ENCODE measurements at places on chromosomes 5 and 9. TPM values are rescaled to one million over a fixed set of nuclear protein-coding genes. Genes with fewer than 3 reads are reported as not detected.

GPR21 gene
- not detected for polyA plus RNA-seq

GRCh38 chr5:176735383-176736265 lies 74.7 kb upstream of the UNC5A start:
- H3K36me3 ChIP-seq: no peaks in the 10 kb centered on the region
- H3K27ac ChIP-seq: no peak overlapping the region
- no peaks in the 10 kb centered on the region for H3K4me1 ChIP-seq
- H3K4me3 ChIP-seq: no peak overlapping the region
- no peaks in the 10 kb centered on the region for H3K27me3 ChIP-seq
- DNase-seq: no peak

DNA sequence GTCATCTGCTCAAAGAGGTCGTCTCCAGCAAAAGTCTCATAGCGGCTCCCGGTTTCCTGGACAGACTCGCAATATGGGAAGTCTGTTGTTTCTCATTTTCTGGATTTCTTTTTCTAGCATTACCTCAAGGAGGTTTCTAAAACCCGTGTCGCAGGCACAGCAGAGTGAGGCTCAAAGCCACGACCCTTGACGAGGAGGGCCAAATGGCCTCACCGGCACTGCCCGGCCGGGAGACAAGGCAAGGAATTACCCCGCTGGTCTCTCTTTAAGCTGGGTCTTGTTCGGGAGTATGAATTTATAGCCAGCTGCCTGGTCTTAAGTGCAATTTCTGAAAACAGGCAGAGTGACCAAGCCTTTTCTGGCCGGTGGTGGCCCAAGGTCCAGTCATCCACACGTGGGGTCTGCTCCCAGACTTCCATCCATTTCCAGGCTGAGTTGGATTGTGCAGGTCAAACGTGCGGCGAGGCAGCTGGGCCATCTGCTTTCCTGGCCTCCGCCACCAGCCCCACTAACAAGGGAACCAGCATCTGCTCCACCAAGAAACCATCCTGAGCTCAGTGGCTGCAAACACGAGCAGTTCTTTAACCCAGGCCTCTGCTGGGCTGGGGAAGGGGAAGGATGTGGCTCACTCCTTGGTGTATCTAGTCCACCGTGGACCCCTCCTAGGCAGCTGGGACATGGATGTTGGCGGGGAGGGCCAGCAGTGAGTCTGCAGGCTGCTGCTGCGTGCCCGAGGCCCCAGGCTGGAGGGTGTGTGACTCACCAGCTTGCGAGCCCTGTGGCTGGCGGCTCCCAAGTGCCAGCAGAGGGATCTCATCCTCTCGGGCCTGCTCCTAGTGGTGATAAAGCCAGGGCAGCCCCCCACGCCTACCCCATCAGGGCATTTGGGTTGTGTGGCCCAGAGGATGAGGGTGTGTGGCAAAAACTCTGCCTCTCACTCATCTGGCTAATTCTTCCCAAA lies 55.6 kb upstream of the COL5A1 start:
- no peak for DNase-seq
- H3K36me3 ChIP-seq: no peaks in the 10 kb centered on the region
- no peaks in the 10 kb centered on the region for H3K27me3 ChIP-seq
- H3K27ac ChIP-seq: no peak overlapping the region

DNA sequence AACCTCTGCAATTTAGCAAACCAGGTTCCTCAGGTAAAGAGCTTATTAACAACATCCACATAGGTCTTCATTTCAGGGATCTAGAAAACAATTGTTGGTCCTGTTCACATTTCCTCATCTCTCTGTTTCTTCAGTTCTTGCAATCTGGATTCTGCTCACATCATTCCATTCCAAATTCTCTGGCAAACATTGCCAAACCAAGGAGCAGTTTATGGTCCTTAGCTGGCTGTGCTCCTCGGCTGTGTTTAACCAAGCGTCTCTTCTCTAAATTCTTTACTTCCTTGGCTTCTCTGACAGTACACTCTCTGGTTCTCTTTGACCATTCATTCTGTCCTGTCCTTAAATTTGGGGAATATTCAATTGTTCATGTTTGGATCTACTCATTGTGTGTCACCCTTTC lies 65.8 kb upstream of the RANBP3L start:
- H3K27ac ChIP-seq: no peak overlapping the region
- H3K36me3 ChIP-seq: no peaks in the 10 kb centered on the region
- no peak overlapping the region for H3K4me3 ChIP-seq
- H3K4me1 ChIP-seq: no peaks in the 10 kb centered on the region
- DNase-seq: no peak
